ENCODE measurements at places on chromosomes 2 and 18. TPM values are rescaled to one million over a fixed set of nuclear protein-coding genes. Genes with fewer than 3 reads are reported as not detected.

Gene SRD5A2
- total RNA-seq: not detected

Gene TDRD15
- not detected for total RNA-seq

DNA sequence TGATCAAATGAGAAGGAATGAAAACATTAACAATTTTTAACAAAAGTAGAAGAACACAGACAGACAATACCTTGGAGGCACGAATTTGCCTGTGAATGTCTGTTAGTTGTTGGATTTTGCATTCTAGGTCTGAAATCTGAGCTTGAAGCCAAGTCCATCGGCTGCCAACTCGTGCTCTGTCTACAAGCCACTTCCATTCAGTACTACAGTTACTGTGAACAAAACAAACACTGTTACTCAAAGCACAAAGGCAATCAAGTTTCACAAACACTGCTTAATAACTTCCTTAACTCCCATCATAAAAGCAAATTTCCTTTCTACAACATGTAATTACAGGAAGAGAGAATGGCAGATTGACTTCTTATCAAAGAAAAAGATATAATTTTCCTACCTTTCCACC is 42.2 kb downstream of the KANSL1L start:
- no peak for DNase-seq
- peaks cover 7% of the 10 kb centered on the region for H3K36me3 ChIP-seq
- no peaks in the 10 kb centered on the region for H3K27me3 ChIP-seq
- H3K4me1 ChIP-seq: no peaks in the 10 kb centered on the region
- no peak overlapping the region for H3K4me3 ChIP-seq
- H3K27ac ChIP-seq: no peak overlapping the region

GRCh38 chr2:235727891-235728799 is 234.3 kb downstream of the AGAP1 start:
- H3K27ac ChIP-seq: no peak overlapping the region
- peaks cover 13% of the 10 kb centered on the region for H3K36me3 ChIP-seq
- H3K4me3 ChIP-seq: no peak overlapping the region
- H3K4me1 ChIP-seq: peaks cover 17% of the 10 kb centered on the region
- no peaks in the 10 kb centered on the region for H3K27me3 ChIP-seq

DNA sequence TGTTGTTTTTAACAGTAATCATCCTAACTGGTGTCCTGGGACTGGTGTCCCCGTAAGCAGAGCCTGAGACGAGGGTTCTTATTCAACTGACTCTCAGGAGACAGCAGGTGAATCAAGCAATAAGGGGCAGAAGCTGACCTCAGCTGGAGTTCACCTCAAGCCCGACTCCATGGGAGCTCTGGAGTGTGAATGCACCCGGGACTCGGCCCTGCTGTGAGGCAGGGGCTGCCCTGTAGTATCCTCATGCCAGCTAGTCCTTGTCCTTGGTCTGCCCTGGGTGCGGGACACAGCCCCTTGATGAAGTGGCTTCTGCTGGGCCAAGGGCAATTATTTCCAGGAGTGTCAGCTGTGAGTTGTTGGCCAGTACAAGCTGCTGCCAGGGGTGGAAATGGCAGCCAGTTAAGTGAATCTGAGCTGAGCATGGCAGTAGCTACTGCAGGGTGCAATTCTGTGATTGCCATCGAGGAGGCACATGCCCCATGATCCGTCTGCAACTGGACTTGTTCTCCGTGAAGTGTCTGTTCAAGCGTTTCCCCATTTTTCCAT is 54.9 kb upstream of the OTOS start:
- H3K4me3 ChIP-seq: no peak overlapping the region
- no peak overlapping the region for H3K27ac ChIP-seq
- no peaks in the 10 kb centered on the region for H3K27me3 ChIP-seq
- H3K4me1 ChIP-seq: no peaks in the 10 kb centered on the region
- DNase-seq: no peak
- H3K36me3 ChIP-seq: no peaks in the 10 kb centered on the region

DNA sequence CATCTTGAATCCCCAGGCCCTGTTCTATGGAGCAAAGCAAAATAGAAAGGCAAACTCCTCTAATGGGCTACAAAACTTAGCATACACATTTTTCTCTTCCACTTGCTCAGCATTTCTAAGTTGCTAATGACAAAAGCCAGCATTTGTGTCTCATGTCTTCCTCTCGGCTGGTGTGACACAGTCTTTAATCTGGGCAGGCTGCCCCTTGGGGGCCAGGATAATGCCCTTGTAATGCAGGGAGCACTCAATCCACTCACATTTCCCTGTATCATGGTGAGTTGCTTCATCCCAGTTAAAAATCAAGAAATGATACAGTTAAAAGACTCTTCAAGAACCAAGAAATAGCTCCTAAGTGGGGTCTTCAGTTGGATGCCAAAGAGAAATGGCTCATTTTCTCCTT is 109.1 kb upstream of the FBXO11 start:
- no peaks in the 10 kb centered on the region for H3K36me3 ChIP-seq
- H3K27me3 ChIP-seq: peaks cover 15% of the 10 kb centered on the region
- no peak overlapping the region for H3K4me3 ChIP-seq
- no peak overlapping the region for H3K27ac ChIP-seq

DNA sequence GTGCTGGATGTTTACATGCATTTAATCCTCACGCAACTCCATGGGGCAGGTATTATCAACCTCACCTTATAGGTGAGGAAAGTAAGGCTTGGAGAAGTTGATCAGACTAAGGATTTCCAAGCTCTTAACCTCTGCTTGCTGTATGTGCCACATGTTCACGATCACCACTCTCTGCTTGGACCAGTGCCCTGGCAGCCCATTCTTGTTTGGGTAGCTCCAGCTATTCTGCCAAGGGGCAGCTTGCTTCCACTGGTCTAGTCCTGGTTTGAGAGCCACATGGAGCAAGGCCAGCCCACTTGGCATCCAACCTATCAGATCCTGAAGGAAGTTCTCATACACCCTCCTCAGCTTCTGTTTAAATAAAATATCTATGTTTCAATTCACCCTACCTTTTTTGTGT is 14.3 kb downstream of the PLB1 start:
- H3K27me3 ChIP-seq: peaks cover 13% of the 10 kb centered on the region
- peaks cover 15% of the 10 kb centered on the region for H3K4me1 ChIP-seq
- no peak for DNase-seq
- H3K36me3 ChIP-seq: no peaks in the 10 kb centered on the region
- H3K4me3 ChIP-seq: no peak overlapping the region

- H3K4me3 ChIP-seq: no peak overlapping the region
- no peak for DNase-seq
- no peaks in the 10 kb centered on the region for H3K27me3 ChIP-seq
- no peaks in the 10 kb centered on the region for H3K36me3 ChIP-seq
- H3K4me1 ChIP-seq: no peaks in the 10 kb centered on the region
- no peak overlapping the region for H3K27ac ChIP-seq
These were observed 47.6 kb downstream of the FBXO36 start for GRCh38 chr2:229969921-229970320.

All from Calu3 (cell line).